ENCODE measurements at places on chromosomes 5 and 9.

GRCh38 chr5:81787474-81788242 is 36.8 kb upstream of the SSBP2 start:
- peak; percentile 80 for DNase-seq

GRCh38 chr9:133111808-133112662 is 9.0 kb downstream of the RALGDS start:
- DNase-seq = no peak

- peak; percentile 15 for DNase-seq
Observed at GRCh38 chr5:16178745-16179372, 732 bp downstream of the MARCHF11 start.

DNA sequence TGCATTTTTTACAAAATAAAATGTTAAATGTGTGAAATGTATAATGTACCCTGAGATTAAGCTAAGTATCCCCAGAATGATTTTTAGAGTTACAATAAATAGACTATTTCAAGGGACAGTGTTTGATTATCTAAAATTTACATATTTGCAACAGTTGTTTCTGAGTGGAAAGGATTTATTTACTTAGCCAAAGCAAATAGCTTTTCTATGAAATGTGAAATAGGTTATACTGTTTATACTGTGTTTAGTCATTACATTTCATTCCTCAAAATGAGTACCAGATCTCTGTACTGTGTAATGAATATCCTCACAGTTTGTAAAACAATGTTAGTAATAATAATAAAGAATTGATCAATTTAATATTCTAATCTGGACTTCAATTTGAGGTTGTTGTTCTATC is 1019.0 kb downstream of the NR2F1-AS1 start:
- no peak for DNase-seq

GRCh38 chr9:38685535-38685934 is 34.4 kb downstream of the FAM240B start:
- DNase-seq = no peak

DNA sequence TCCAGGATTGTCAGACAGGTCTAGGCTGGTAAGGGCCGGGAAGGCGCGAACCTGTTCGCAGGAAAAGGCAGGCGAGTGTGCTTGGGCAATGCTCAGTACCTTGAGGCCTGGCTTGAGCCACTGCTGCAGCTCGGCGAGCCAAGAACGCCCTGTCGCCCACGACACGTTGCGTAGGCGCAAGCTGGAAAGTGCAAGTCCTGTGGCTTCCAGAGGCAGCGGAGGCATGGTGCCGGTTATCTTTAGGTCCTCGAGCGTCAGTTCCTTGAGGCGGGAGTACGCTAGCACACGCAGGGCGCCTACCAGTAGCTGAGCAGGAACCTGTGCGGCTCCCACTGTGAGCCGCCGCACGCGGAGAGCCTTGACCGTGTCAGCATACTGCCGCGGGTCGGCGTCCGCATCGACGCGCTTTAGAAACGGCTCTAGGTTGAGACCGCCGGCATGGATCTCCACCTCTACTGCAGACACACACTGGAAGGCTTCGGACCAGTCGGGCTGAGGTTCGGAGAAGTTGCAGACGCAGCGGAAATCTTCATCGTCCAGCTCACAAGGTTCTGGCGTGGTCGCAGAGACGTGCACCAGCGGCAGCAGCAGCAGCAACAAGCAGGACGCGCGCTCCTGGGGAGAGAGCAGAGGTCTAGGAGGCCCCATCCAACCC is 482 bp downstream of the CD14 start:
- DNase-seq = no peak

GRCh38 chr5:44332285-44332971 is 56.8 kb downstream of the FGF10 start:
- peak; percentile 9 for DNase-seq

DNA sequence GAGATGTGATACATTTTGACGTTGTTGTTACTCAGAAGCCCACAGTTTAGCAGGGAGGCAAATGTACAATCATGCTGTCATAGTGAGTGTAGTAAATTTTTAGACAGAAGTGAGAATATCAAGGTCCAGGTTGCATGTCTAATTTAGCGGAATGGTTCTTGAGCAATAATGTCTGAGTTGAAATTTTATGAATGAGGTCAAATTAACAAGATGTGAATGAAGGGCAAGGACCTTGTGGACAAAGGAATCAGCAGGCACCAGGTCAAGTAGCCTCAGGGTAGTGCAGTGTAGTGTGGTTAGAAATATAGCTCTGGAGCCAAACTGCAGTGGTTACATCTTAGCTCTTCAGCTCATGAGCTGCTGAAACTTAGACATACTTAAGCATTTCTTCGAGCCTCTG is 36.2 kb downstream of the TNFSF8 start:
- no peak for DNase-seq
